ENCODE measurements at places on chromosomes 13 and 19.

DNA sequence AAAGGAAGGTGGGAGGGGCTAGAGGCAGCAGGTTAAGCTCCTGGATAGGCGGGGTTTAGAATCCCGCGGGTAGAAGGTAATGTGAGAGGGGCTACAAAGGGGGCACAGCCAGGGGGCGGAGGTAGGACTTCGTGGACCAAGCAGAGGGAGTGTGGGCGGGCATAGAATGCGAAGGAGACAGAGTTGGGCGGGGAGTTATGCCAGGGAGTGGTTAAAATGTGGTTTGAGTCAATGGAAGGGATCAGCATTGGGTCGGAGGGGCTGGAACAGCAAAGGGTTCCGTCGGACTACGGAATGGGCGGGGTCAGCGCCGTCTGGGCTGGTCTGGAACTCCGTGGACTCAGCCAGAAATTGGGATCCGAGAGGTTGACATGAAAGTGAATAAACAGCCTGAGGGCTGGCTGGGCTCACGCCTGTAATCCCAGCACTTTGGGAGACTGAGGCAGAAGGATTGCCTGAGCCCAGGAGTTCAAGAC, 3.0 kb downstream of the LTBP4 start:
- DNase-seq = no peak

- peak; percentile 2 for DNase-seq
Measured at GRCh38 chr13:95536632-95537241, 15.8 kb upstream of the CLDN10 start.

DNA sequence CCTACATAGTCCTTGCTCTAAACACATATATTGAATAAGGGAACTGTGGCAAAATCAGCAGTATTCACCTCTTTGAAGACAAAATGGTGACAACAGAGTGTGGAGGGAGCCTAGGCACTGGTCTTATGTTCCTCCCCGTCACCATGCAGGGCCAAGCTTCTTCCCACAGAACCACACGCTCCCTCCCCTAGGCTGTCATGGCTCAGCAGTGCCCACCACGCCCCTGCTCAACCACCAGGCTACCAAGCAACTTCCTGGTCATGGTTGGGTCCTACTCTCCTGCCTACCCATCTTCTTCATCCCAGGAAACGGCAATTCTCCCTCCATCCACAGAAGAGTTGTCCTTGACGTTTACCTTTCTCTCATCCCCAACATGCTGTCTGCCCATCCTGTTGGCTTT, 126.1 kb downstream of the CRYL1 start:
- no peak for DNase-seq

GRCh38 chr13:38871275-38871674, 119.4 kb downstream of the STOML3 start:
- no peak for DNase-seq

- DNase-seq = no peak
Measured at GRCh38 chr19:42333975-42334696, 8.7 kb downstream of the MEGF8 start.

- DNase-seq = peak; percentile 89
Measured at GRCh38 chr19:47227352-47228167, 3.4 kb downstream of the BBC3 start.

DNA sequence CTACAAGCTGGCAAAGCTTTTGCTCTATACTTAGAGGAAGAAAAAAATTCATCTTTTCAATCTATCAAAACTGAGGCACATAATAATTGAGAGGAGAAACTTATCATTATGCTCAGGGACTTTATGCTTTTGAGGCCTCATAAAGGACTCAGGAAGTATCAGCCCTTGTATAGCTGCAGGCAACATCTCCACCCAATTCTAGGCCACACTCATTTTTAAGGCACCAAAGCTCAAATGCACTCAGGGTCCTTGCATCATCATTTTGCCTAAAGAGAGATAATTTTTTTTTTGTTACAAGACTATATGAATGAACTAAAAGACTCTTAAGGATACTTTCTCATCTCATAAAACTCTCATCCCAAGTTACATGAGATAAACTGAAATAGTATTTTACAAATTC, 78.5 kb downstream of the PCDH9 start:
- DNase-seq = no peak

- DNase-seq = no peak
Measured at GRCh38 chr13:45385907-45386553, 32.1 kb downstream of the SLC25A30 start.

- DNase-seq = peak; percentile 55
Measured at GRCh38 chr19:34316741-34317301, 48.2 kb upstream of the GPI start.

DNA sequence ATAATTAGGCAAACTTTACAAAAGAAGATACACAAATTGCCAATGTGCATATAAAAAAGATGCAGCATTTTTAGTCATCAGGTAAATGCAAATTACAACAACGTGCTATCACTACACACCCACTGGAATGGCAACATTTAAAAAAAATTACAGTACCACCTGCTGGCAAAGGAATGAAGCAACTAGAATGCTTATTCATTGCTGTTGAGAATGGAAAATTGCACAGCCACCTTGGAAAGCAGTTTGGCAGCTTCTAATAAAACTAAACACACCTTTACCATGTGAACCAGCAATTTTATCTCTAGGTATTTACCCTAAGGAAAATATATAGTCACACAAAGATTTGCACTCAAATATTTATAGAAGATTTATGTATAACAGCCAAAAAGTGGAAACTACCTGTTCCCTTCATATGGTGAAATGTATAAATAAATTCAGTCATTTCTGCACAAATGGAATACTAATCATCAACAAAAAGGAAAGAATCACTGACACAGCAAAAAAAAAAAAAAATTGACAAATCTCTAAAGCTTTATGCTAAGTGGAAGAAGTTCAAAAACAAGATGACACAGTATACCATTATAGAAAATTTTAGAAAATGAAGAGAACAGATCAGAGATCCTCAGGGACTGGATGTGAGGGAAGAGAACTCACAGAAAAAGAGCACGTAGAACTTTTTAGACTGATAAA, 30.3 kb downstream of the OXGR1 start:
- no peak for DNase-seq

GRCh38 chr13:71021825-71022422, 845.1 kb downstream of the DACH1 start:
- DNase-seq = no peak

- DNase-seq = no peak
Measured at GRCh38 chr19:16605553-16605994, 22.4 kb downstream of the MED26 start.

DNA sequence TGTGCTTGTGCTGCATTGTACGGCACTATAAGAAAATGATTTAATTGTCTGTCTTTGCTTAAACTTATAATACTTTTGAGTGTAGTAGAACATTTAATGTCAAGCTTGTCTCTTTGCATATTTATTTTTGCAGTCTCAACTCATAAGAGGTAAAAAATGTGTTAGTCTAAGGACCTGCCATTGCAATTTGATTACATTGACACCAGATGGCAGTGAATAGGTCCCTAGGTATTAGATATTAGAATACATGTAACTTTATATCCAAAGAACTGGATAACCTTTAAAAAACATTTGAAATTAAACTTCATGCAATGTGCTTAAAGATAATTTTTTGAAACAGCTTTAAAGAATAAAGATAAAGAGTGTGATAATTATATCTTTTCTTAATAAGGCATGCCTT, 1421.3 kb downstream of the OLFM4 start:
- no peak for DNase-seq

DNA sequence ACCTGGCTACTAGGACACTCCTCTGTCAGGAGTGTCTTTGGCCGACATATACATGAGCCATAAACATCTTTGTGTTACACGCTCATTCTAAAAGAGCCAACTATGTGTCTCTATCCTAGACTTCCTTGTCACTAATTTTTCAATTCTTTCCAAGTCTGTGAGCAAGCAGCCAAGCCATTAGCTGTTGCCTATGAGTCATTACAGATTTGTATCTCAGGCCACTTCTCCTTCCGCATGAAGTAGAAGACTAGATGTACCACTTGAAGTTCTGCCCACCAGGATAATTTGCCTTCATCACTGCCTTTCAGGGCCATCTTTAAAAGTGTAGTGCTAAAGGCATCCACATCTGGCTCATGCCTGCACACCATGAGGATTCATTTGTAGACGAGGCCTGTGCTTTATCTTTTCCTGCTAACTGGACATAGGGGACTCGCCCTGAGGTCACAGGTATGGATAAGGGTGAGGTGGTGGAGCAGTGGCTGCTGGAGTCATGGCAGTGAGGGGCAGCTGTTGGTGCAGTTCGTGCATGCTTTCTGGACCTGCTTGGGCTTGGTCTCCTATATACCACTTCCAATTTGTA, 126.1 kb upstream of the KL start:
- DNase-seq = peak; percentile 44

DNA sequence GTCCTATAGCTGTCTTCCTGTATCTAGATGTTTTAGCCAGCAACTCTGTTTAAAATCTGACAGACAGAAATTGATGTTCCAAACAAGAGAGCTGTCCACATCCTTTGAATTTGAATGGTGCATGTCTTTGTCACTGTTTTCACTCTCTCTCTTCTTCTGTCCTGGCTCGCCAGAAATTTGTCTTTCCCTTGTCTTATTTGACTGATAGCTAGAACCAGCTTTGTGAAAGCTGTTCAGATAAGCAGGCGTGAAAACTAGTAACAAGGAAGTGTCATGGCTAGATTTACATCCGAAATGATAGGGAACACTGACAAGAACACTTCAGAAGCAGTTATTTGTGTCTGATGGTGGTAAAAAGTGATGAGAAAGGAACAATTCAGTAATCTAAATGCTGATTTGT, 354.9 kb upstream of the SLITRK1 start:
- DNase-seq = no peak

DNA sequence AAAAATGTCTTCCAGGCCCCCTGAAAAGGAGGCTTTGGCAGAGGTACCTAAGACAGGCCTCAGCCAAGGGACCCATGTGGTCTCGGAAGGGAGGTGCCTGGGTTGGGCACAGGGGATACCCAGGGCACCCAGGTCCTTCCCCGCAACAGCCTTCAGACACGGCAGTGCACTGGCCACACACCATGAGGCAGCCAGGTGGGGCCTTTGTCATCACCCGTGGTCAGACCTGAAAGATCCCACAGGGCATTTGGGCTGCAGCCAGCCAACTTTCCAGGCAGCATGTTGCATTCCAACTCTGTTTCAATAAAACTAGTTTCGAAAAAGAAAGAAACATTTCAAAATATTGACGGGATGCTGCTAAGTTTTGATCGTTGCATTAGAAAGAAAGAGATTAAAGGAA, 4.7 kb upstream of the TUBGCP3 start:
- DNase-seq = no peak

GRCh38 chr13:99977334-99977911, 4.2 kb upstream of the ZIC2 start:
- no peak for DNase-seq

GRCh38 chr13:72622546-72622945, 104.9 kb downstream of the MZT1 start:
- no peak for DNase-seq

DNA sequence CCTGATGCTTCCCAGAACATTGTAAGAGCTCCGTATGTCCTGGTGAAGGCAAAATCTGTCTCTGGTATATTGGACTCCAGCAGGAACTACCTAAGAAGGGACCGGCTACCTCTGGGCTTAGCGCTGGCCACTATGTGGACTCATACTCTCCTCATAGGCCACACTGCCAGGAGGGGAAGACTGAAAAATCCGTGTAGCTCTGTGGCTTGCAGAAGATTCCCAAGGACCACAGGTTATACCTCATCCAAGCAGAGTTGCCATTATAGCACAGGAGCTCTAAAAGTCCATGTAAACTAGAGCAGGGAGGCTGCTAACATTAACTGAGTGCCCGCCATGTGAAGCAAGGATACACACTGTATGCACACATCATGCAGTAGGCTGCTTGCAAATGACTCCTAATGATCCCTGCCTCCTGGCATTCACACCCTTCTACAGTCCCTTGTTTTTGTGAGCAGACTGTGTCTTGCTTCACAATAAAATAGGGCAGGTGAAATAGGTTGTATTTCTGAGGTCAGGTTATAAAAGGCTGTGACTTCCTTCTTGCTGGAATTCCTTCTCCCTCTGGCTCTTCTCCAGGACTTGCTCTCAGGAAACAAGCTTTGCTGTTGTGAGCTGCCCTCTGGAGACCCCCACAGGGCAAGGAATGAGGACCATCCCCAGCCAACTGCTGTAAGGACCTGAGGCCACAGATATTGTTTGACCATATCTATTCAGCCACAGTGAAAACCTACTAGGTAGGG, 192.6 kb upstream of the UBL3 start:
- no peak for DNase-seq

DNA sequence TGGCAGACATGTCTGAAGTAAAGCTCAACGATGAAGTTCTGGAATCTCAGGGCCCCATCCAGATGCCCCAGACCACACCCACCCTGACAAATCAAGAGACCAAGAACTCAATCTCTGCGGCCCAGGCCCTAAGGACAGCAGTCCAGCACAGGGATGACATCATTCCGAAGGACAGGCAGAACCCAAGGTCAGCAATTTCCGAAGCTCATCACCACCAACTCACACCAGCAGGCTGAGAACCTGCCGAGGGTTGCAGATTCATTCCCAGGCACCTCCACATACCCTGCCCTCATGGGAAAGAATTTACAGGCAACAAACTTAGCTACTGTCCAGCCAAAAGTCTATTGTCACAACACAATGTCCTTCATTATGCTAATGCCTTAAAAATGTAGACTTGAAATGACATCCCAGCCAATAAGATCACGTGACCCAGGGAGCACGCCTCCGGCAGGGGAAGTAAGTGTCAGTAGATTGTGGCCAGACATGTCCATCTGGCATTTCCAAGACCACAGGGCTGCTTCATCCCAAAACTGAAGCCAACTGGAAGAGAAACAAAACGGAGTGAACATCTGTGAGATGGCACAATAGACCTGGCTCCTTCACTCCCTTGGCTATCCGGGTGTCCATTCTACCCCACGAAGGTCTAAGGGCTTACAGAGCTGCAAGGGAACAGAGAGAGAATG, 98.8 kb downstream of the CRYL1 start:
- DNase-seq = no peak

DNA sequence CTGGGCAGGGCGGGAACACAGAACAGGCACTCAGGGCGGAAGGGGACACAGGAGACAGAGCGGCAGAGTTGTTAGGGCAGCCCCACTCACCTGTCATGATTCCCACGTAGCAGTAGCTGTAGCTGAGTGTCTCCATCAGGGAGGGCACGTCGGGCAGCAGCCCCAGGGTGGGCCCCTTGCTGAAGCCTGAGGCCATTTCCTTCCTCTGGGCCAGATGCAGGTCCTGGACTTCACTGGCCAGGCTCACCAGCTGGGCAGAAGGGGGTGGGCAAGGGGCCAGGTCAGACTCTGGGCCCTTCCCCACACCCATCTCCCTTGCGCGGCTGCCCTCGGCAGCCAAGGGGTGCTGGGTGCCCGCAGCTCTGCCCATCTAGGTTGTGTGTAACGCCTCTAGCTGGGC, 5.9 kb downstream of the MBOAT7 start:
- DNase-seq = no peak

DNA sequence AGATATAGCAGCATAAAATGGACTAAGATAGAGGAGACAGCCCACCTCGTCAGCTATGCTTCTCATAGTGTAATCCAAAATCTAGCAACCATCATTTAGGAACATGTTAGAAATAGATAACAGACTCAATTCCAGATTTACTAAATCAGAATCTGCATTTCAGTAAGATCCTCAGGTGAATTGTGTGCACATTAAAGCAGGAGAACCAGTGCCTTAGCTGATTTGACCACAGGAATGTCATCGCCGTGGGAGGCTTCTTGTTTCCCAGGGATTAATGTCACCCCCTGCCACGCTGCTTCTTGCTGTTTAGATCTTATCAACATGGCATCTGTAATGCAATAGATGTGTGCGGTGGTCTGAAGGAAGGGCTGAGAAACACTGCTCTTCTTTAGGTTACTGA, 84.0 kb downstream of the GPC5 start:
- DNase-seq = no peak

- DNase-seq = no peak
Measured at GRCh38 chr13:113226873-113227450, 17.5 kb downstream of the CUL4A start.

- no peak for DNase-seq
Measured at GRCh38 chr13:87295636-87296035, 375.5 kb upstream of the SLITRK5 start.
